Activated CD8-positive, alpha-beta memory T cell treated with anti-CD3 and anti-CD28 coated beads, Interleukin-2, amount 10 ng/mL, durations not matched to agents 7 days and 5 days (primary cell): ENCODE measurements at places on chromosomes 2 and 18.
A peak's percentile ranks its signal among the peaks of the same experiment; 100 is the strongest.

- DNase-seq: no peak
Observed at GRCh38 chr2:63673865-63674533, 85.2 kb downstream of the MDH1 start.

DNA sequence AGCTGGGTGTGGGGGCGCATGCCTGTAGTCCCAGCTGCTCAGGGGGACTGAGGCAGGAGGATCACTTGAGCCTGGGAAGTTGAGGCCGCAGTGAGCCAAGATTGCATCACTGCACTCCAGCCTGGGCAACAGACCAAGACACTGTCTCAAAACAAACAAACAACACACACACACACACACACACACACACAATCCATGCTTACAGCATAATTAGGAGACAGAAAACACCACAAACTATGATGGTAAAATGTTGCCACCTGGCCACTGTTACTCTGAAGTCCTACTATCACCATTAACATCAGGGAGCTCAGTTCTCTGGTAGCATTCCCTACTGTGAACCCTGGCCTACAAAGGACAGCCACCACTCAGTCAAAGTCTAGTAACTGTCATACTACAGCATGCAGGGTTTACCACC, 18.3 kb downstream of the DNPEP start:
- no peak for DNase-seq

- DNase-seq: no peak
Observed at GRCh38 chr18:74709452-74709851, 111.8 kb downstream of the ZNF407 start.

DNA sequence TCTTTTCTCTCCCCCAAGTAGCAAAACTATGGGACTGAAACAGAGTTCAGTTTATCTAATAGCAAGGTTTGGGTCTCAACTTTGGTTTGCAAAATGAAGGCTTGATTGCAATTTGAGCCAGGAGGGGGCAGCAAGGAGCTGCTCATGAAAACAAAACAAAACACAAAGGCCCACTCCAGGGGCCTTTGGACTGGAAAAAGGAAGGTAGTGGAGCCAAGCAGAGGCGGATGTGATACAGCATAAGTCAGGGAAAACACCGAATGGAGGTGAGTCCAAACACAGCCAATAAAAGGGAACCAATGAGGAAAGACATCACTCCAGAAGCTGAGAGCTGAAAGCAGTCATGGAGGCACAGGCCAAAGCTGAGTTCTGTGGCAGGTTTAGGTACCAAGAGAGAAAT, 799.7 kb upstream of the ACVR2A start:
- peak; percentile 43 for DNase-seq

DNA sequence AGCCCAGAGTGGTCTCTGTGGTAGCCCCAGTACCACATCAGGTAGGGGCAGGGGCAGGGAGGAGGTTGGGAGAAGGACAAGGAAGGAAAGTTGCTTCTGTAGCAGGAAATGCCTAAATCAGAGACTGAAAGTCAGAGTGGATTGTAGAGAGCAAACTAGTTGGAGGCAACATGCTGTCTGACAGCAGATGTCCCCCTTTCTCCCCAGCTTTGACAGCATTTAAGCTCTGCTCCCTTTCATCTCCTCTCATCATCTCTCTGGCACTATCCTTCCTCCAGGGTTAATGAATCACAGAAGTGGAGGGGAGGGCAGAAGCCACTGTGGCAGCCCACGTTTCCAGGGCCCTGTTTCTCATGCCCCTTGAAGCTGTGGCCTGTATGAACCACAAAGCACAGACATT, 50.4 kb downstream of the BOD1L2 start:
- DNase-seq: no peak

GRCh38 chr18:33838054-33838453, 260.0 kb downstream of the ASXL3 start:
- no peak for DNase-seq

DNA sequence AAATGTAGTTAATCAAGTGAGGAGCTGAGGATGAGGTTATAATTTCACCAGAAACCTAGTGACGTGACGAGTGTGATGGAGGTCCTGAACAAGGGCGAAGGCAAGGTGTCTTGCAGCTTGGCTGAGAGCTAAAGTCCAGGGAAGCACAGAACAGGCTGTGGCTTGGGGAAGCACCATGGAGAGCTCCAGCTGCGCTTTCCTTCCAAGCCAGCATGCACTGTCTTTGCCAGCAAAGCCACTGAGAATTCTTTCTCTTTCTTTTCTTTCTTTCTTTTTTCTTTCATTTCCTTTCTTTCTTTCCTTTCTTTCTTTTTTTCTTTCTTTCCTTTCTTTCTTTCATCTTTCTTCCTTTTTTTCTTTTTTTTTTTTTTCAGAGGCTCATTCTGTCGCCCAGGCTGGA, 239.3 kb downstream of the FBXO15 start:
- DNase-seq: no peak

- DNase-seq: no peak
Observed at GRCh38 chr2:64819361-64819760, 165.6 kb upstream of the SERTAD2 start.

DNA sequence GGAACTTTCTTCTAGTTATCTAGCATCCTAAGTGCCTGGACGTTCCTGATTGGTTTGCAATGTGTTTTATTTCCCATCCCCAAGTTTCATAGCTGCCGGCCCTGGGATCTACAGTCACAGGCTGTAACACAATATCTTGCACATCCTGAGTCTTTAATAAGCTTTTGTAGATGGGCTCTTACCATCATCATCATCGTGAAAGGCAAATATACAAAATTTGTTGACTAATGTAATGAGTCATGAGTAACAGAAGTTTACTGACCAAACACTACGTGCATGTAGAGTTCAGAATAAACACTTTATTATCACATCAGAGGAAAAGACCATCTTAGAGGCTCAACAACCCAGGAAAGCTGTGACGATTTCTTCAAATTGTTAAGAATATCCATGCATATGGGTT, 8.1 kb upstream of the TYMS start:
- no peak for DNase-seq

- DNase-seq: no peak
Observed at GRCh38 chr2:17539611-17540092, 844 bp upstream of the VSNL1 start.
